ENCODE measurements at places on chromosomes 1 and 21. TPM values are rescaled to one million over a fixed set of nuclear protein-coding genes. Genes with fewer than 3 reads are reported as not detected.

- no peak for DNase-seq
Measured at GRCh38 chr1:31004231-31004621, 61.3 kb downstream of the PUM1 start.

- no peak for DNase-seq
Measured at GRCh38 chr1:196902344-196902743, 14.5 kb downstream of the CFHR4 start.

DNA sequence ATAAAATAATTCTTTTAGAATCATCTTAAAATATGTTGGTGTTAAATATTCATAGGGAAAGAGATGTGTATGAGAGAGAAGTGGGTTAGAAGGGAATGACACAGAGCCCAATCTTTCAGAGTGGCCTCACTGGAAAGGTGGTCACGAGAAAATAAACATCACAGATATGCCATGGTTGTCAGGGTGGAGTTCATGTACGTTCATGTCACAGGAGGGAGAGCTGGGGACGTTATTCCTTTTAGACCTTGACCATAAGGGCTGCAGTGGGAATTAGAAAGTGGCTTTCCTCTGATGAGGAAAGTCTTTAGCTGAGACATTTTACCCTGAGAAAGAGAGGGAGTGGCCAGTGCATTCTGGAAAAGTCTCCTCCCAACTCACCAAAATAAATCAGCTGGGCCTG lies 90.6 kb upstream of the TNR start:
- DNase-seq, result no peak

GRCh38 chr1:162976628-162977027 lies 92.5 kb upstream of the RGS4 start:
- DNase-seq, result no peak

GRCh38 chr1:236795757-236796667 lies 920 bp downstream of the MTR start:
- peak; percentile 27 for DNase-seq

The TNFSF18 gene
- polyA plus RNA-seq, result 0.15 TPM

The CTH gene
- 11.8 TPM for polyA plus RNA-seq

The TGFBR3 gene
- 91.8 TPM for polyA plus RNA-seq
